ENCODE measurements at places on chromosomes 11 and 22.
A peak's percentile ranks its signal among the peaks of the same experiment; 100 is the strongest.

DNA sequence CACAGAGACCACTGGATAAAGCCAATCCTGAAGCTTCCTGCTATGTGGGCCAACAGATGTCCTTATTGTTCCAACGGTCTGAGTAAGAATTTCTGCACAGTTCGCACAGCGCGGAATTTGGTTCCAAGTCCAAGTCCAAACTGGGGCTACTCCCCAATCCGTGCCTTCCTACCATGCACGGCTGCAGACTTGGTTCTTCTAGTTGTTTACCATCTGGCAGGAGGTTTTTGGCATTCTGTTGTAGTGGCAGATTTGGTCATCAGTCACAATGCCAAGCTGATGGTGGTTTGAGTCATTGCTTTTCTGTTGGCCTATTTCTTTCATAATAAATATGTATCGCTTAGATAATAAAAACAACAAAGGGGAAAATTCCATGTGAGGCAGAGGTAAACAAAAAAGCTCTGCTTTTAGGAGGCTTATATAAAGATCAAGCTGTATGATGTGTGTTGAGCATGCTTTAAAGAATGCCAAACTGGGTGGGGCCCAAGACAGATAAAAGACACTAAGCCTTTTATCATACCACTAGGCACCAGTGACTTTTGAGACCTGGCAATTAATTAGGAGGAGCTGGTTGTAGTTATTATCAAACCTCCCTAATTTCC lies 52.5 kb upstream of the SYN3 start:
- DNase-seq, result peak; percentile 38

DNA sequence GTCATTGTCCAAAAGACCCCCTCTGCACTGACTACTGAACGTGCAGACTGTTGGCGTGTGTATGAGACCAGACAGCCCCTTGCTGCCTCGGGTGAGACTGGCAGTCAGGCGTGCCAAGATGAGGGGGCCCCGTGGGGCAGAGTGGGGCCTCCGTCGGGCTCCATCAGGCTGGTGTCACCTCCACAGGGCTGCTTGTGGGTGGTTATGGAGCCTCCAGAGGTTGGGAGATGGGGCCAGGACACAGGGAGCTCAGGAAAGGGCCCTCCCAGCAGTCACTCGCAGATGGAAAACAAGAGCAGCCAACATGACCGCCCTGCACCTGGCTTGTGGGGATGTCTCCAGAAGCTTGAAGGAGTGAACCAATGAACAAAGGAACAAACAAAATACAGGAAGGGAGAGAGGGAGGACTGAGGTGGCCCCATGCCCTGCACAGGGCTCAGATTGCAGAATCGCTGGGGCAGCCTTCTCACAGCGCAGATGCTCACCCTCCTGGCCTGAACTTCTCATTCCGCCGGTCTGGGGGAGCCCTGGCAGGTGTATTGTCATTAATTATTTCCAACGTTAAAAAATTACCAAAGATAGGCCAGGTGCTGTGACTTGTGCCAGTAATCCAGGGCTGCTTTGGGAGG lies 5.5 kb upstream of the PHLDA2 start:
- no peak for DNase-seq

GRCh38 chr11:109641549-109641948 lies 219.6 kb downstream of the C11orf87 start:
- no peak for DNase-seq

GRCh38 chr11:16124390-16124789 lies 232.0 kb downstream of the SOX6 start:
- no peak for DNase-seq

- no peak for DNase-seq
These were observed 29.3 kb downstream of the RPL3 start for GRCh38 chr22:39289975-39290720.

- DNase-seq, result no peak
These were observed 282.7 kb upstream of the CCDC179 start for GRCh38 chr11:23143022-23143421.

DNA sequence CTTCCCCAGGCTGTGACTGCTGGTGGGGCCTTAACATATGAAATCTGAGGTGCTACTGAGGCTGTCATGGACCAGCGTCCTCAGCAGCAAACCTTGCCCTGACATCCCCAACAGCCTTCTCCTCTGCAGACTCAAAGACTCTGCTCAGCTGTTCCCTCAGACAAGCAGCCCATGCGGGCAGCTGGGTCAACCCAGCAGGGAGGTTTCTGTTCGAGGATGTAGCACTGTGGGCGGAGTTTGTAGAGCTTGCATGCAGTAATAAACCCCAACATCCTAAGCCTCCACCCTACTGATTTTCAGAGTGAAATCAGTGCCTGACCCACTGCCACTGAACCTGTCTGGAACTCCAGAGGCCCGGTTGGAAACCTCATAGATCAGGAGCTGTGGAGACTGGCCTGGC lies 88.8 kb upstream of the XKR3 start:
- DNase-seq, result no peak

- no peak for DNase-seq
These were observed 5.2 kb downstream of the NUMA1 start for GRCh38 chr11:72075109-72075508.

GRCh38 chr11:83456075-83456474 lies 169.9 kb upstream of the CCDC90B start:
- no peak for DNase-seq

GRCh38 chr11:130849215-130849568 lies 67.1 kb downstream of the SNX19 start:
- DNase-seq, result no peak

GRCh38 chr11:16881074-16881709 lies 133.0 kb downstream of the PLEKHA7 start:
- no peak for DNase-seq

DNA sequence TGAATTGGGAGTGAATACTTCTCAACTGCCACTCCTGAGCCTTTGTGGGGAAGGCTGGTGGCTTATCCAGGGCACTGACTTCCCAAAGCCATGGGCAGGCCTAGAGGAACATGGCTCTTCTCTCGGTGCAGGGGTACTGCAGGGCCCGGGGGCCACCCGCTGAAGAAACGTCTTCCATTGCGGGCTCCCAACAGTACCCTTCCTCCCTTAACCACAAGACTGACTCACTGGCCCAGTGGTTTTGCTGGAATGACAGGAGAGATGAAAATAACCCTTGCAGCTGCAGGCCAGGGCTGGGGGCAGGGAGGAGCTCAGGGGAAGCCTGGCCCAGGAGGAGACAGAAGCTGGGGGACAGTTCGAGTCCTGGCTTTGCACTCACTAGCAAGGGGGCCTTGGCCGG lies 13.5 kb downstream of the TXN2 start:
- DNase-seq, result no peak

- DNase-seq, result no peak
These were observed 4.1 kb upstream of the ARHGAP20 start for GRCh38 chr11:110716361-110716760.

DNA sequence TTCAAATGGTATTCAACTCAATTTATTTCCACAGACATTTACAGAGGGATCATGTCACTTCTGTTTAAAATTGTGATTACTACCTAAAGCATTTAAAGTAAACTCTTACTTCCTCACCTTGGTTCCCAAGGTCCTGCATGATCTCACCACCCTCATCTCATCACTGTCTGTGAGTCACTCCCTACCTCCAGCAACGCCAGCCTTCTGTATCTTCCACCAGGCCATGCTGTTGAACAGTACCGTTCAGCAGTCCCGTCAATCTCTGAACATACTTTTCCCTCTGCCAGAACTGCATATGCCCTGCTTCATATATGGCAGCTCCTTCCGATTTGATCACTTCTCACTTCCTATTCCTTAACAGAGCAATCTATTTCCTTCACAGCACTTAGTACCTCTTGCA lies 2.0 kb downstream of the FBXO3 start:
- no peak for DNase-seq

DNA sequence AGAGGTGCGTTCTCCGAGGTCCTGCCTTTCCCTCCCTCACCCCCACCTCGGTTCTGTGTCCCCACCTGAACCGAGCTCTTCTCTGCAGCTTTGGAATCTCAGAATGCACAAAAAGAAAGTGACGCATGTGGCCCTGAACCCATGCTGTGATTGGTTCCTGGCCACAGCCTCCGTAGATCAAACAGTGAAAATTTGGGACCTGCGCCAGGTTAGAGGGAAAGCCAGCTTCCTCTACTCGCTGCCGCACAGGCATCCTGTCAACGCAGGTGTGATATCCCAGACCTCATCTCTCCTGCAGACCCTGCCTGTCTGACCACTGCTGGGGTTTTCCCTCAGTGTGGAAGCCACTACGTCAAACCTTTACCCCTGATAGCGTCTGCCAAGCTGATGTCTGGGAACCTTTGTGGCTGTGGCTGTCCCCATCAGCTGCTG lies 13.9 kb downstream of the ACP2 start:
- DNase-seq, result no peak

- DNase-seq, result no peak
These were observed 51.3 kb downstream of the TUG1 start for GRCh38 chr22:31020334-31020733.

- no peak for DNase-seq
These were observed 67.4 kb downstream of the TP53I11 start for GRCh38 chr11:44883277-44883676.

GRCh38 chr11:45879803-45880686 lies 5.4 kb upstream of the MAPK8IP1 start:
- DNase-seq, result no peak

DNA sequence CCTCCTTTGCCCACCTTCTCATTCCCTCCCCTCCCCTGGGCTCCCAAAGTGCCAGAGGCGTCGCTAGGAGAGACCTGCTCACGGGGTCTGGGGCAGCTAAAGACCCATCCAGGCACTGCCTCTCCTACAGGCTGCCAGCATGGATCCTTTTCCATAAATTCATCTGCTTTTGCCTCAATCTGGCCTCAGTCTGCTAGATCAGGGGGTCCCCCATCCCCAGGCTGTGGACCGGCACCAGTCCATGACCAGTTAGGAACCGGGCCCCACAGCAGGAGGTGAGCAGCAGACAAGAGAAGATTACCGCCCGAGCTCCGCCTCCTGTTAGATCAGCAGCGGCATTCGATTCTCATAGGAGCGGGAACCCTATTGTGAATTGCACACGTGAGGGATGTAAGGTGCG lies 12.3 kb downstream of the LTO1 start:
- DNase-seq, result no peak

All from cerebellar nuclear complex (tissue), 1 donor.